ENCODE measurements at places on chromosomes 3 and 15.

GRCh38 chr3:29279806-29280205 lies 1.1 kb upstream of the RBMS3 start:
- DNase-seq = no peak

DNA sequence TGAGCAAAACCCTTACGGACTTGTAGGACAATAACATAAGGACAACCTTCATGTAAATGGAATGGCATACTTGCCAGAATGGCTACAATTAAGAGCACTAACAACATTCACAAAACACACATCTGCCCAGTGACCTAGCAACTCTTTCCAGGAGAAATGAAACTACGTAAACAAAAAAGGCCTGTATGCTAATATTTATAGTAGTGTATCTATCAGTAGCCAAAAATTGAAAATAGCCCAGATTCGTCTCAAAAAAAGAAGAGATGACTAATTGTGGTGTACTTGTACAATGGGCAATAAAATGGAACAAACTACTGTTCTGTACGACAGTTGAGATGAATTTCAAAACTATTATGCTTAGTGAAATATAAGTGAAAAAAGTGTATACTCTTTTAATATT lies 38.4 kb downstream of the CMC1 start:
- DNase-seq = no peak

DNA sequence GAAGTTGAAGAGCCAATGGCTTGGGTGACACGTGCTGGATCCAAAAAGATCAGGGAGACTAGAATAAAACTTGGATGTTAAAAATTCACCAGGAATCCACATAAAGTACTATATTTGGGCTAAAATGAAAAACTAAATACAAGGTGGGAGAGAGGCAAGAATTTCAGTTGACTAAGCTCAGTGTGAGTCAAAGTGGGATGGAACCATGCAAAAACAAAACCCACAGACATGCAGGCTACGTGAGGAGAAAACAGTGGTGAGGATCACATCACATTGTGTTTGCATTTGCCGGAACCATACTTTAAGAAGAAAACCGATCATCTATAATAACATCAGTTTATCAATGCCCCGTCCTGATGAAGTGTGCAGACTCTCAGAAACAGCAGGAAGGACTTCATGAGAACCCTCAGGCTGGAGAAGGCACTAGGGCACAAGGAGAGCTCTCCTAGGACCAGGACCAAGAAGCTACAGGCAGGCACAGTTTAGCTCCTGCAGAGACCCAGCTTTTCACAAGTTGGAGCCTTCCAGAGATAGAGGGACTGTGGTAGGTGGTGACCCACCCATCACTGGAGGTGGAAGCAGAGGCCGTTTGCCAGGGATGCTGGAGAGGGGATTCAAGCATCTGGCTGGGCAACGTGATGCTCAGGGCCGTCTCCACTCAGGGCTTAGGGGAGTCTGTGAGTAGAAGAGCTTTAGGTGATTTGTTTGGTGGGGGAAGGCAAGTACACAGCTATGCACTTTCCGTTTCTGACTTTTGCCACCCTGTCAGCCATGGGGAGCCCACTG lies 29.0 kb upstream of the NR2E3 start:
- no peak for DNase-seq

GRCh38 chr3:159668990-159669476 lies 319.6 kb upstream of the IL12A start:
- no peak for DNase-seq

- no peak for DNase-seq
Observed at GRCh38 chr15:51367322-51367976, 26.0 kb downstream of the GLDN start.

DNA sequence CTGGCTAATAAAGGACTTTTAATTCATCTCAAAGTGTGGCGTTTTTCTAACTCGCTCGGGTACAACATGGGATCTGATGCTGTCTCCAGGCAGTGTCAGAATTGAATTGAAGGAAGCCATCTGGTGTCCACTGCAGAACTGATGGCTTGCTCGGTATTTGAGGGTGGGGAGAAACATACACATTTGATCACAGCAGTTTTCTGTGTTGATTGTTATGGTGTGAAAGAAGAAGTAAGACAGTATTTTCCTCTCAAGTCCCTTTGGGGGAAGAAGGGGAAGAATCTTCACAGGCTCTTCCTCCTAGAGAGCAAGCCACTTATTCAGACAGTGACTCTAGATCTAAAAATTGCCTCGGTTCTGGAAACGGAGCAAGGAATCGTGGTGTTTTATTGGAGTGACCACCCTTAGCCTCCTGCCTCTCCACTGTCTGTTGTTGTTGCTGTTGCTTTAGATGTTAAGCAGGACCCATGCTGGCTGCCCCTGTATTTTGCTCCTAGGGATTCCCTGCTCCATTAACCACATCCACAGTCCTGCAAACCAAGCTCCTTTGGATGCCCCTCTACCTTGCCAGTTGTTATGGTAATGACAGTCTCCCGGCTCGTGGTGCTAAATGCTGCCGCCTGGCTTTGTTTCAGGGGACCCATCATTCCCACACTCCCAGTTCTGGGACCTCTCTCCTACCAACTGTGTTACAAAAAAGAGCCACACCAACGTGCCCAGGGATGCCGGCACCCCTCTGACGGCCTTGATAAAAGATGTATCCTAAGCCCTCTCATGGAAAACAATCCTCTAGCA lies 15.3 kb upstream of the MCCC1 start:
- DNase-seq = no peak

Data from stimulated activated naive CD8-positive, alpha-beta T cell treated with anti-CD3 and anti-CD28 coated beads, Interleukin-15, amount 100 ng/mL, for 72 hours (primary cell).